ENCODE measurements at places on chromosomes 13 and 19. TPM values are rescaled to one million over a fixed set of nuclear protein-coding genes. Genes with fewer than 3 reads are reported as not detected.

GJB2 gene
- polyA plus RNA-seq: not detected

KLK1 gene
- not detected for polyA plus RNA-seq

MATK gene
- polyA plus RNA-seq: not detected

IL12RB1 gene
- not detected for polyA plus RNA-seq

SCN1B gene
- polyA plus RNA-seq: 1.9 TPM

LRG1 gene
- polyA plus RNA-seq: not detected

THAP8 gene
- 1.3 TPM for polyA plus RNA-seq

CGB2 gene
- not detected for polyA plus RNA-seq

CACNA1A gene
- 119 TPM for polyA plus RNA-seq

CNFN gene
- polyA plus RNA-seq: 10.5 TPM

SLC44A2 gene
- 12.4 TPM for polyA plus RNA-seq

MTUS2 gene
- polyA plus RNA-seq: 14.4 TPM

RASL11A gene
- 1.4 TPM for polyA plus RNA-seq

ZNF8 gene
- 0.55 TPM for polyA plus RNA-seq

DPRX gene
- polyA plus RNA-seq: not detected

CLC gene
- not detected for polyA plus RNA-seq

CNN1 gene
- polyA plus RNA-seq: not detected

PCP2 gene
- polyA plus RNA-seq: 1,380 TPM

FCGBP gene
- polyA plus RNA-seq: not detected

RFPL4AL1 gene
- polyA plus RNA-seq: not detected

ZNF610 gene
- 11.7 TPM for polyA plus RNA-seq

PSG1 gene
- 0.67 TPM for polyA plus RNA-seq

ANGPTL8 gene
- polyA plus RNA-seq: not detected

Data from Purkinje cell (primary cell).